ENCODE measurements at places on chromosomes 7 and 10.

GRCh38 chr7:2412587-2413201 lies 9.3 kb downstream of the CHST12 start:
- no peak for DNase-seq

- no peak for DNase-seq
Measured at GRCh38 chr7:391961-392524, 102.1 kb downstream of the FOXL3 start.

DNA sequence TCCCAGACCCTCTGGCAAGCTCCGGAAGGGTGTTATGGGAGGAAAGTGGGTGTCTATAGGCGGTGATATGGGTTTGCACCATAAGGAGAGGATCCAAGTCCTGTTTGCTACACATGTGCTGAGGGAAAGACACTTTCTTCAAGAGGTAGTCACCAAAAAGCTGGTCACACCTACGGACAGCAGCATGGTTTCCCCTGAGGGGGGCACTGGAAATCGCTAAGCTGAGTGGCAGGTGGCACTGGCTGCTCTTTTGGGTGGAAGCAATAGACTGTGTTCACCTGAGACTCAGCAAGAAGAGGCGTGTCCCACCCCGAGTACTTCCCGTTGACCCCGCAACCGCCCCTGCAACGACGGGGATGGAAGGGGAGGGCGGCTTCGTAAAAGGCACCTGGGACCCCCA lies 1.8 kb upstream of the FOXI2 start:
- no peak for DNase-seq

DNA sequence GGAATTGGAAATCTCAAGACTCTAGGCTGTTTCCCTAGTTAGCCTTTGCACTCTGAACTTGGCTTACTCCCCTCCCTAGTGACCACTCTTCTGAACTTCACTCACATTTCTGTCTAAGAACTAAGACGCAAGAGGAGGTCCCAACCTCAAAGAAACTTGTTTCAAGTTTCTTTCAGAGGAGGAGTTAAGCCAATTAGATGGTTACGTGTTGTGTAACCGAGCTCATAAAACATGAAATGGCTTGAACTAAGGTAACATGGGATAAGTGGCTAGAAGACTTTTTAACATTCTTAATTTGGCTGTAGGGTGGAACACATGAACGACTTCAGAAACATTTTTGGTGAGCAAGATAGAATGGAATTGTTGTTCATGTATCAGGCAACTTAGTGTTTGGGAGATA lies 39.5 kb upstream of the SEC61G start:
- no peak for DNase-seq

DNA sequence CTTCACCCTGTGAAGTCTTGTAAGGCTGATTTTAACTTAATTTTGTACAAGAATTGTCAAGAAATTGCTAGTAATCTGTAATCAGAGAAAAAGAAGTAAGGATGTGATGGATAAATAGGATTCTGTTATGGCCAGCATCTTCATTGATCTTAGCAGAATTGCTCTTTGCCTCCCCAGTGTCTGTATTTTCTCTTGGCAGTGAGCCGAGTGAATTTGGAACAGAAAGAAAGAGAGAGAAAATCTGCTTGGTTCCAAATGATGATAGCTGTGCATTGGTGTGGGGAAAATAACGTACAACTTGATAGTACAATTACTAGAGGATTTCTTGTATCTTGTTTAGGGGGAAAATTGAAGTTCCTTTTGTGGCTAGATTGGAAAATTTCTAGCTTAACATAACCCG lies 34.6 kb downstream of the VTI1A start:
- DNase-seq = no peak

DNA sequence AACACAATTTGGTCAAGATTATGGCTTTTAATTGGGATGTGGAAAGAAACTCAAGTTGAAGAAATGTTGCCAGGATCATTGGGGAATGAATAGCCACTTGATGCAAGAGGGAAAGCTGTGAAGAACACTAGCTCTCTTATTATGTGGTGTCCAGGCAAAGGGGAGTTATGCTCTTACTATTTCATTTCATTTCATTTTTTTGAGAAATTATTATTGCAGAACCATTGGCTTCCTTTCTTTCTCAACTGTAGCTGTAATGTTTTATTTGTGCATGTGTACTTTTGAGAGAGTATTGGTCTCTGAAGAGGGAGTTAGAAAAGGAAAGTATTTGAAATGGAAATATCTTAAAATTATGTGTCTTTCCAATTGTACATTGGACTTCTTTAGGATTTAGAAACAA lies 312.6 kb upstream of the BMPER start:
- DNase-seq = no peak

DNA sequence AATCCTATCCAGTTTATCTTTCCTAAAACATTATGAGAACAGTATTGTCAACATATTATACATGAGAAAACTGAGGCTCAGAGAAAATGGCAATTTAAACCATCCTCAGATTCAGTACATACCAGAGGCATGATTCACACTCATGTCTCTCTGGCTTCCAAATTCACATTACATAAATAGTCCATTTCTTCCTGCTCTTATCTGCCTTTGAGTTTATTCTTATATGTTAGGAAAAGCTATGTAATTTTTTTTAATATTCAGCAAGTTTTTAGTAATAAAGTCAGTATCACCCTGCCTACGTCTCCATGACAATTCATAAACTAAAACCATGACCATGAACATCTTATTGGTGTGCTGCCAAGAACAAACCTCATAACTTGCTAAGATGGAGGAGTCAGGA lies 1260.2 kb upstream of the SORCS1 start:
- no peak for DNase-seq

DNA sequence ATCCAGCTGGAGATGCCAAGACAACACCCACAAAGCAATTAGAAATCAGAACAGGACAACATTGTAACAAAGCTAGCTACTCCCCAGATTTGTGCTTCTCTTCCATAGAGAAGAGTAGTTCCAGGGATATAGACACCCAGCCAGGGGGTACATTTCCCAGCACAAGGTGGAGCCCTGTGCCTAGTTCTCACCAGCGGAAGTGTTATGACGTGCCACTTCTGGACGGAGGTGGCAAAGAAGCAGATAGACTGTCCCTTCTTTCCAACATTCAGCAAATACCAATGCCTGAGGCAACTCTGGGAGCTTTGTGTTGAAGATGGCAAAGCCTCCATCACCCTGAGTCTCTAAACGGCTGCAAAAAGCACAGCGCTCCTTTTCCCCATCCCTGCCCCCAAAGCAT lies 23.4 kb upstream of the GSAP start:
- DNase-seq = no peak

DNA sequence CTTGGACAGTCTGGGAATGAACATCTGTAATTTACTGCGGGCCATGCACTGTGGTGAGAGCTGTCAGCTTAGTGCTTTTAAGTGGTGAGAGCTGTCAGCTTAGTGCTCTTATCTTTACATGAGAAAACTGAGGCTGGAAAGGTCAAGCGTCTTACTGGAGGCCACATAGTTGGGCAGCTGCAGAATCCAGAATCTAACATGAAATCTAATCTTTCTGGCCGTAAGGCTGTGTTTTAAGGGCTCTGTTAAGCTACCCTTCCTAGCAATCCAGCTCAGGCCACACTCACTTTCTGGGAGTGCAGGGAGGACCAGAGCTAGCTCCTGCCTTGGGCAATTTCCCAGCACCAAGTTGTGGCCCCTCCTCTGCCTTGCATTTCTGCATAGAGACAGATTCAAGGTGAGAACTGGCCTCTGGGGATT lies 70.2 kb downstream of the SORCS3 start:
- DNase-seq = no peak

- no peak for DNase-seq
Measured at GRCh38 chr7:12543586-12543985, 26.9 kb upstream of the SCIN start.

DNA sequence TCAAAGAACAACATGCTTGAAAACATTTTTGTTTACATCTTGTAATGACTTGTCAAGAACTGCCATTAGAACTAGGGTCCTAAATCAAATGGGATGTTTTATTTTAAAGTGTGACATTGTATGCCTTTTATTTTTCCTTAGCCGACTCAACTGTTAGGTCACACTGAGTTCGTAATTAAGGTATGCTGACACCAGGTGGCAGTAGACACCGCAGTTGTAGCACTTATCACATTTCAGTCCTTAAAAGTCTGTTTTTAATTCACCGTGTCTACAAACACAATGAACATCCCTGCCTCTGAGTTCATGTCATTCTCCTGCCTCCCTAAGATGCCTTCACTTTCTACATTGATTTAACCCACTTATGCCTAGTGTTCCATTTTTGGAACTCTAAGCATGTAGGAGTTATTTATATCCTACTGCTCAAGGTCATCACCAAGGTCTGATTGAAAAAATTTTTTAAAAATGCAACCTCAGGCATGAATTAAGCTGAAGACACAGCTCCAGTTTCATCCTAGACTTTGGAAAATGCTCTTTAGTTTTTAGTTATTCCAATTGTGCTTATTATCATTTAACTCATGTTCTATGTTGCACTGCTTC lies 186.1 kb downstream of the BMPER start:
- DNase-seq = no peak

- no peak for DNase-seq
Measured at GRCh38 chr10:77940627-77941026, 14.1 kb upstream of the DLG5 start.

DNA sequence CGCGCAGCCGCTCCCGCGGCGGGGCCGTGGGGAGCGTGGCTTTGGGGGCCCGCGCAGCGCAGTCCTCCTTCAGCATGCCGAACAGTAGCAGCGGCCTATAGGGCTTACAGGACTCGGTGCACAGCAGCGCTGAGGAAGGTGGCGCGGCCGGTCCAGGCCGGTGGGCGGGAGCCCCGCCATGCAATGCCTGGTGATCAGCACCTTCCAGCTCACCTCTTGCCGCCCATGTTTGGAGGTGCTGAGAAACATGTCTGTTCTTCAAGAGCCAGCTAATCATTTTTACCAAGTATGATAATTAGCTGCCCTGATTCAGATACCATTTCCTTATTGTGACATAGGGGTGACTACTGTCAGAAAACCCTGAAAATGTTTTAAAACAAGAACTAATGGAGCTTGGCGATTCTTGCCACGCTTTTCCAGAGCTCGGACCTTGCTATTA lies 33.5 kb upstream of the SFTPD start:
- DNase-seq = no peak
